ENCODE measurements at places on chromosomes 12 and 14. TPM values are rescaled to one million over a fixed set of nuclear protein-coding genes. Genes with fewer than 3 reads are reported as not detected.
A peak's percentile ranks its signal among the peaks of the same experiment; 100 is the strongest.

DNA sequence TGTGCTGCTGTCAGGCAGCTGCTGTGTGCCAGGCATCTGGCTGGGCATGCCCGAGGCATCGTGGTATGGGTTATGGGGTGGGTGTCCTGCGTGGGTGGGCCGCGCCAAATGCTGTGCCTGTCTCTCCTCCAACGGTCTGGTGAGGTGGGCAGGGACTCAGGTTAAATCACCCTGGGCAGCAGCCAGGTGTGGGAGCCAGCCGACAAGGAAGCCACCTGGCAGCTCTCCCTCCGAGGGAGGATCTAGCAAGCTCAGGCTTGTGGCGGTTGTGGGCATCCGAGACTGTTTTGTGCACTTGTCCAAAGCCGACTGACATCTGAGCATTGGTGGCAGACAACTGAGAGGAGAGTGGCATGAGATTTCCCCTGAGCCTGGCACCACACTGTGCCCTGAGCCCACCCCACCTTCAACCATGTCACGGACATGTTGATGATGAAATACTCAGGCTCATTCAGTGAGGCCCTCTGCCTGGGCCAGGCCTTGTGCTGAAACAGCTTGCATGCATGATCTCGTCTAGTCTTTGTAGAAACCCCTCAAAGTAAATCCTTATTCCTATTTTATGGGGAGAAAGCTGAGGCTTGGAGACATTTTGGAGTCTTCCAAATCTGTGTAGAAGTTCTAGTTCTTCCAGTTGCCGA, 181.8 kb upstream of the MYL2 start:
- peak; percentile 83 for DNase-seq

- DNase-seq, result no peak
Observed at GRCh38 chr12:48875944-48876515, 10.4 kb upstream of the RND1 start.

DNA sequence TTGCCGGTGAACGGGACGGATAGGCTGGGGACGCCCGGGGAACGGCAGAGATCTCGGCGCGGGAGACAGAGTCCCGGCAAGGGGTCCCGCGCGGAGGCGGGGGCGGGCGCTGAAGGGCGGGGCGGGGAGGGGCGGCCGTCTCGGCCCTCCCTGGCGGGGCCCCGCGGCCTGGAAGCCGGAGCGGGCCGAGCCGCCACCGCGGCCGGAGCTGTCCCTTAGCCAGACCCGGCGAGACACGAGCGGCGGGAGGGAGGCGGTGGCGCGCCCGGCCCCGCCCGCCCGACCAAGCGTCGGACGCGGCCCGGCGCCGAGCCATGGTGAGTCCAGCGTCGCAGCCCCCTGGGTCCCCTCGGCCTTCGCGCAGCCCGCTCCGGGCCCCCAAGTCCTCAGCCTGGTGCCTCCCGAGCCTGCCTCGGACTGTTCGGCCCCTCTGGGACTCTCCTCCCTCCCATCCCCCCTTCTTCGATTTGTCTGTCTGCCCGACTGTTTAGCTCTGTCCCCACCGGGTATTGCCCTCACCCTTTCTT, at the start of gene ARHGEF40:
Gene ARHGEF40 (plus strand): TSS at position 222 of the 527 bp plus-strand sequence. CDS start 93 bp downstream, at position 315.
- peak; percentile 74 for DNase-seq

- DNase-seq, result no peak
Observed at GRCh38 chr14:58491593-58491992, 64.1 kb downstream of the KIAA0586 start.

The ADAMTS20 gene
- total RNA-seq, result not detected

DNA sequence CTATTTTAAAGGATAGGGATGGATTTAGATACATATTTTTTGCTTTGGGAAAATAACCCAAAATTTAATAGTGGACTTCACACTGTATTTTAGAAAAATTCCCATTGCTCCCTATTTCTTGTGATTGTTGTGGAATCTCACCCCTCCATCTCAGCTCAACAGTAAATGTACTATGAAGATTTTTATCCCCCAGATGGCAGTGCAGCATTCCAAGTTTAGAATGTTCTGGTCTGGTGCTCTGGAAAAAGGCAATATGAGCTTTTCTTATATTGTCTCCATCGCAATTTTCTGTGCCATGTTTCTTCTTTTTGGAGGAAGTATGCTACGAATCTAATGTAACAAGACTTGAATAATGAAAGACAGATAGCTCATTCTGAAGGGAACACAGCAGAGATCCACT, 471.7 kb upstream of the SYT1 start:
- no peak for DNase-seq
